ENCODE measurements at places on chromosomes 4 and X.

GRCh38 chr4:2789351-2789750, 3.5 kb upstream of the SH3BP2 start:
- DNase-seq = no peak

DNA sequence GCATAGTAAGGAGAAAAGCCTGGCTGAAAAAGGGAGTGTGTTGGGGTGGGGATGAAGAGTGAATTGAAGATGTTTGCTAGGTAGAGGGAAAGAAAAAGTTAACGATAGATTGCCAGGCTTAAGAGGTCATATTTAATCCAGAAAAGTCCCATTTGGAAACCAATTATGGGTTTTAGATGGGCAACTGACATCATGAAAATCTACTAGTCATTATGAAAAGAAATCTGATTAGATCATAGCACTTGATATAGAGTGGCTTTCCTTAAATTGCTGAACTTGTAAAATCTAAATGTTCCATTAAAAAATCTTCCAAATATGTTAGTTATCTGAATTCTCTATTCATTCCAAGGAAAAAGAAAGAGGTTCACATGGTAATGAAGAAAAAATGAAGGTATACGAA, 37.5 kb upstream of the IL21 start:
- DNase-seq = no peak

GRCh38 chr4:7384003-7384928, 50.5 kb downstream of the PSAPL1 start:
- no peak for DNase-seq

DNA sequence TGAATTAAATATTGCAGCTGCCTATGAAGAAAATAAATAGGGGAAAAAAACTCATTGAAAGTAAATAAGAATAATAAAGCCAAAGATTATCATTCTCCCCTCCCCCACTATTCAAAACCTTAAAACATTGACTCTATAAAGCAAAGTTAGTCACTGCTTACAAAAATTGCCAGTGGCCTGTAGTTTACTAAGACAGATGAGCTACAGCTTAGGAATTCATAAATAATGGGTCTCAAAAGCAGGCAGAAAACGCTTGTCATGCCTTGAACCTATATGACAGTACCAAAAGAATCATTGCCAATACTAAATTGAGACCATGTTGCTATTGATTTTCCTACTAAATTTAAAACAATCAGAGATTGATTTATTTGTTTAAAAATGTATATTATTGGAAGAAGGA, 78.9 kb downstream of the SLC10A7 start:
- peak; percentile 88 for DNase-seq

GRCh38 chr4:94338681-94339351, 3.8 kb downstream of the HPGDS start:
- DNase-seq = no peak

DNA sequence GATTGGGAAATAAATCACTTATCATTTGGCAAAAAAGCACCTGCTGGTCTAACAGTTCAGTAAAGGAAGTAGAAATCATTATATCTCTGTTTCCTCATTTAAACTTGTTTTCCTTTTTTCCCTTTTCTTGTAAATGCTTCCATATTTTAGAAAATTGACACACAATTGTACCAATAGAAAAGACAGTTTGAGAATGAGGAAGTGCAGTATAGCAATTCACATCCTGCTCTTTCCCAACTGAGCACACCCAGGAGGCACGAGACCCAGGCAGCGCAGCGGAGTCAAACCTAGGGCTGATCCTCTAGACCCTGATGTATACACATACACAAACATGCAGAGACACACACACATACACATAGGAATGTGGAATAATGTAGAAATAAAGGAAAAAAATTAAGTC, 74.8 kb upstream of the PACRGL start:
- no peak for DNase-seq

GRCh38 chr4:111641813-111642579, 503.3 kb upstream of the FAM241A start:
- DNase-seq = peak; percentile 90

- DNase-seq = no peak
Measured at GRCh38 chr4:143654571-143654970, 45.9 kb downstream of the FREM3 start.

- DNase-seq = no peak
Measured at GRCh38 chr4:8868321-8869001, 3.2 kb downstream of the HMX1 start.

DNA sequence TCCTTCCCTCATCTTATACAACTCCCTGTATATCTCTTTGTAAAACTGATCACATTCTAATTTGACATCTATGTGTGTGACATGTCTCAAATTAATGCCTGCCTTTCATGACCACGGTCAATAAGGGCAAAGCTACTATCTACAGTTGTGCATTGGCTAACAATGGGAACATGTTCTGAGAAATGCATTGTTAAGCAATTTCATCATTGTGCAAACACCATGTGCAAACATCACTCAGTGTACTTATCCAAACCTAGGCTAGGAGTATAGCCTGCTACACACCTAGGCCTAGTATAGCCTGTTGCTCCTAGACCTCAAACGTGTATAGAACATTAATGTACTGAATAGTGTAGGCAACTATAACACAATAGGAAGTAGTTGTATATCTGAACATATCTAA, 95.0 kb downstream of the BANK1 start:
- DNase-seq = no peak

DNA sequence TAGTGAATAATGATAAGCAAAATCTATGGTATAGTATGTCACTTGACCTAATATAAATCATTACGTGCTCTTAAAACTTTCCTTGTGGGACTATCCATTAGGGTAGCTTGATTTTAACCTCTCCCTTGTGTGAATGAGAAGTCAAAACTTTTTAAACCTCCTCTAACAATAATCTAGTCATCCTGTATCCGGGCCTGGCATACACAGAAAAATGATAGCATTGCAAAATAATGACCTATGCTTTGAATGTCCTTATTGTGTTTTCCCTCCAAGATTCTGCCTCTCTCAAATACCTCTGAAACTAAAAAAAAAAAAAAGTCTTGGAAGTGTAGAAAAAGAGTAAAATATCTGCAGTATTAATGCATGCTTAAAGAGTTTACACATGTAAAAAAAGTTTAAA, 250.0 kb upstream of the NDST3 start:
- DNase-seq = no peak

DNA sequence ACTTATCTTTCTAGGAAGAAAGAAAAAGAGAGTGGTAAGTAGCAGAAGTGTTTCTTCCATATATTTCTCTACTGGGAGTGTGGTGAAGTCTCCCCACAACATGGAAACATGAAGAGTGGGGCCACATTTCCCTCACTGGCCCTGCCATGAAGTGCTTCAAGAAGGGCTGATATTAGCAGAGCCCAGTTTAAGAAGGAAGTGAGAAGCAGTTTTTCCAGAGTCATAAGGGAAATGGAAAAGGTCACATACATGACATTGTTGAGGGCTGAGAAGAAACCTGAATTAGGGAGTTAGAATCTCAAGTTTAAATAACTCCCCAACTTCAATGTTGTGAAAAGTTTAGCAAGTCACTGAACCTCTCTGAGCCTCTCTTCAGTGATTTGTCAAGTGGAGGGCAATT, 171.9 kb upstream of the RBPJ start:
- DNase-seq = no peak

- DNase-seq = no peak
Measured at GRCh38 chr4:18441203-18441590, 419.6 kb upstream of the LCORL start.

DNA sequence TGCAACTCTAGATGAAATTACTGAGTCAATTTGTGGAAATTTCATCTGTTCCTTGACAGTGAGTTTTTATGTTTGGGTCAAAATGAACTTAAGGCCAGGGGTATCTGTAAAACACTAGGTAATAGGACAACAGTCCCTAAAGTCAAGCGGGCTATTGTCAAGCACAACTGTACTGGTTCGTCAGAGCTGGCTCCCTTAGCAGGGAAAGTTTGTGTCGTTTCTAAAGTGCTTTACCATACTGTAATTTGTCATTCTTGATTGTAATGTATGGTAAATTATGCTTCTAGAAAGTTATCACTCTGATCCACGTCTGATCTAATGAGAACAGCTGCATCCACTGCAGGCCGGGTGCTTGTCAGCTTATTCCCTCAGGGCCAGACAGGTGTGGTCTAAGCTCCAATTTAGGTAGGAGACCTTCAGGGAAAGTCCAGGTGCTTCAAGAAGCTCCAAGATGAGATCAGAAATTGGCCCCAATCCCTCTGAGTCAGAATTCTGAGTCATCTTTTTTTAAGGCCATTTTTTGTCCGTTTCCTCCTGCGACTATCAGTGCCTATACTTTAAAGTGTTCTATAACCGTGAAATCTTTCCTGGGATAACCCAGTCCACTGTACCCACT, 92.2 kb downstream of the PALLD start:
- DNase-seq = peak; percentile 86

GRCh38 chr4:183306811-183307210, 13.3 kb downstream of the CLDN22 start:
- DNase-seq = no peak

GRCh38 chrX:103918050-103918449, 44.4 kb upstream of the TMSB15B start:
- peak; percentile 74 for DNase-seq

DNA sequence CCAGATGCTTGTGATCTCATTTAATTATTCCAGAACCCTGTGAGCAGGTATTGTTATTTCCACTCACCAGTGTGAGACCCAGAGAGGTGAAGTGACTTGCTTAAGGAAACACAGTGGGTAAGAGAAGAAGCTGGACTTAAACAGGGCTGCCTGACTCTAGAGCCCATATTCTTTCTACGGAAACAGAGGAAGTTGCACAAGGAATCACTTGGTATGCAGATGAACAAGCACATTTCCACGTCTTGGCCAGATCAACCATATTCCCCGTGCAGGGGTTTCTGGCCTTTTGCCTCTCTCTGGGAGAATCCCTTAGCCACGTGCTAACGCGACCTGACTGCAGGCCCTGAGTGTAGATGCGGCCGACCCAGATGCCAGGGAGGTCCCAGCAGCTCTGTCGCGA, 195.5 kb upstream of the ATP6AP2 start:
- no peak for DNase-seq

DNA sequence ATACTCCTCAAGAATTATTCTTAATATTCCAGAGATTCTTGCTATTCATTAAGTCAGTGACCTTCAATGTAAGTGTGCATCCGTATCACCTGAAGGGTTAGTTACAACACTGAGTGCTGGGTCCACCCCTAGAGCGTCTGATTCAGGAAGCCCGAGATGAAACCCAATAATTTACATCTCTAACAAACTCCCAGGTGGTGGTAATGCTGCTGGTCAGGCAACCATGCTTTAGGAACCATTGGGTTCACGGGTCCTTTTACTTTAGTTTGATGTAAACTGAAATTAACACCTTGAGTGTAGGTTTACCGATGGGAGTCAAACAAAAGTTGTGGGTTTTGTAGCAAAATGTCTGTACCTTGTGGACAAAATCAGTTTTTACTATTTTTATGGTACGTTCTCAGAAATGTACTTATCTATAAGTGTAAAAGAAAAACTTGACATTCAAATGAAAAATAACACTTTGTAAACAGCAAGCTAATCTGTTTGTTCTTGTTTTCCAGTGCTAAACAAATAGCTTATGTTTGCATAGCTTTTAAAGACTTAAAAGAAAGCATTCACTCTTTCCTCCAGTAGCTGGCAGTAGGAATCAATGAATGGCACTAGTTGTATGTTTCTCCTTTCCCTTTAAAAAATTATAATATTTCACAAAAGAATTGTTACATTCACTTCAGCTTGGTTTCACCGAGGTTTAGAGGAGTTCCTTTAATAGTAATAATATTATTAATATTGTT, 32.7 kb downstream of the ACE2 start:
- peak; percentile 4 for DNase-seq

GRCh38 chrX:72568406-72569092, 4.1 kb downstream of the HDAC8 start:
- DNase-seq = peak; percentile 42

GRCh38 chrX:38363046-38363445, 10.6 kb downstream of the OTC start:
- no peak for DNase-seq

DNA sequence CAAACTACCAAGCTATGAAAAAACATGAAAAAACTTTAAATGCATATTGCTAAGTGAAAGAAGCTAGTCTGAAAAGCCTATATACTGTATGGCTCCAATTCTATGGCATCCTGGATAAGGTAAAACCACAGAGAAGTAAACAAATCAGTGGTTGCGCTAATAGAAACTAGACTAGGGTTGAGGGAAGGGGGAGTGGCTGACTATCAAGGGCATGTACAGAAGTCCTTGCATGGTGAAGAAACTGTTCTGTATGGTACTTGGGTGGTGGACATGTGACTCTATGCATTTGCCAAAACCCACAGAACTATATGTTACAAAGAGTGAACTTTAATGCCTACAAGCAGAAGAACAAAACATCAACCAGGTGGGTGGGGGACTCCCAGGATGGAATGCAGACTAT, 96.8 kb downstream of the MTMR1 start:
- no peak for DNase-seq

- peak; percentile 96 for DNase-seq
Measured at GRCh38 chr4:119103263-119103662, 32.4 kb upstream of the MYOZ2 start.

GRCh38 chrX:101257448-101258258, 33.5 kb downstream of the TAF7L start:
- peak; percentile 54 for DNase-seq

GRCh38 chr4:15242021-15242420, 185.8 kb upstream of the C1QTNF7 start:
- DNase-seq = no peak

- no peak for DNase-seq
Measured at GRCh38 chrX:113260474-113260873, 419.8 kb upstream of the AMOT start.

DNA sequence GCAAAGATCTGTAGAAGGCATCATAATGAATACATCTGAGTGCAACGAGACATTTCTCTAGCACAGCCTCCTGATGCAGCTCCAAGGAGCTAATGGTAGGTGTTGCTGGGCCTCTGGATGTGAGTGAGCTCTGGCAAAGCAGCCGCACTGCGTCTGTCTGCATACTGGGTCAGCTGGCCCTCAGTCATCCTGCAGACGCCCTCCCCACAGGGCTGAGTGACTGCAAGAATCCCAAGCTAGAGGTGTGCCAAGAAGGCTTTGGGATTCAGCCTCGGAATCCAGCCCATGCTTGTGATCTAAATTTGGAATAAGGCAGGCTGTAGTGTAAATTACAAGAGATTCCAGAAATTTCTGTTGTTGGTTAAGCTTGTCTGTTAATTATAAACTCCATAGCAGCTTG, 18.5 kb downstream of the HERC3 start:
- no peak for DNase-seq
